ENCODE measurements at places on chromosomes 1 and 21. TPM values are rescaled to one million over a fixed set of nuclear protein-coding genes. Genes with fewer than 3 reads are reported as not detected.

The MPL gene
- total RNA-seq: 0.32 TPM

DNA sequence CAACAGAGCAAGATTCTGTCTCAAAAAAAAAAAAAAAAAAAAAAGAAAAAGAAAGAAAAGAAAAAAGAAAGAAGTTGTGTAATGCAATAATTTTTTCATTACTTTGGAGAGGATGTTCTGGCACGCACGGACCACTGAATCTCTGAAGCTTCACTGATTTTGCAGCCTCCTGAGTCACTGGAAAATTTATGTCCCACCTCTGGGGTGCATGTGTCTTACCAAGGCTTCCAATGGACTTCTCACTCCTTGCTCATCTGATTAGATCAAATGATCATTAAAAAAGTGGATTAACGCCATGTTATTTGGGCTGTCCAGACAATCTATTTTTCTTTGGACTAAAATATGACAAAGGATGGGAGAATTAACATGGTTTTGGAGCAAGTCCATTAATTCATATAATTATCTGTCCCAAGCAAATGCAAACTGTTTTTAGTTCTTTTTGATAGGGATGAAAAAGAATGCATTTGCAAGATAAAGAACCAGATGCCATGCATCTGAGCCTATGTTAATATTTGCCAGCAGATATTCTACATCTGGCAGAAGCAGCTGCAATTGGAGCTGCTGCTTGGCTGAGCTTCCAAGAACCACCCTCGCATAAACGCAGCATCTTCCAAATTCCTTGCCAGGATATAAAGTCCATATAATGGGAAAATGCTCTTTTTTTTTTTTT lies 10.1 kb upstream of the MAP1LC3C start:
- DNase-seq: no peak

The LGR6 gene
- total RNA-seq: 0.41 TPM

The FLAD1 gene
- total RNA-seq: 37.4 TPM

GRCh38 chr1:59672851-59673572 lies 141.7 kb upstream of the HOOK1 start:
- no peak for DNase-seq

The CYP4A22 gene
- total RNA-seq: not detected

DNA sequence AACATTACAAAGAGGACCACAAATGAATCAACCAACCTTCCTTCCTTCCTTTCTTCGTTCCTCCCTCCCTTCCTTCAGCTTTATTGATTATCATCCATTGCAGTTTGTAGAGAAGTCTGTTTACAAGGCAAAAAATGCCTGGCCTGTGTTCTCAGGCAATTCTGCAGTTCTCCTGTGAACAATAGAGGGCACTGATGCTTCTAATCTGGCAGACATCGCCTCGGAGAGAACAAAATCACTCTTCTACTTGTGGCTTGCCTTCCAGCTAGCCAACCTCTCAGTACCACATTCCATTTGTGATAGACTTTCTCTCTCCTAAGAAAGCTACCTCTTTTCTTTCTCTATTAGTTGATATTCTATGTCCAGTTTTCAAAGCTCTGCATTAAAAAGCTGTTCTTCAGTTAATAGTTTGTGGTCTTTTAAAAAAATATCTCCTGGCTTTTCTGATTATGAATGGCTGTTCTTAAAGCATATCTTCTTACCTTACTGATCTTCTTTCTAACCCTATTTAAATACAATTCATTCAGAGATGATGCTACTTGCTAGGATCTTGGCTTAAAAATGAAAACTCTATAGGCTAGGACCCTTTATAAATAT lies 26.9 kb upstream of the ESRRG start:
- DNase-seq: no peak

The SHE gene
- total RNA-seq: 8.2 TPM

GRCh38 chr1:60895252-60895651 lies 187.1 kb upstream of the NFIA start:
- no peak for DNase-seq

DNA sequence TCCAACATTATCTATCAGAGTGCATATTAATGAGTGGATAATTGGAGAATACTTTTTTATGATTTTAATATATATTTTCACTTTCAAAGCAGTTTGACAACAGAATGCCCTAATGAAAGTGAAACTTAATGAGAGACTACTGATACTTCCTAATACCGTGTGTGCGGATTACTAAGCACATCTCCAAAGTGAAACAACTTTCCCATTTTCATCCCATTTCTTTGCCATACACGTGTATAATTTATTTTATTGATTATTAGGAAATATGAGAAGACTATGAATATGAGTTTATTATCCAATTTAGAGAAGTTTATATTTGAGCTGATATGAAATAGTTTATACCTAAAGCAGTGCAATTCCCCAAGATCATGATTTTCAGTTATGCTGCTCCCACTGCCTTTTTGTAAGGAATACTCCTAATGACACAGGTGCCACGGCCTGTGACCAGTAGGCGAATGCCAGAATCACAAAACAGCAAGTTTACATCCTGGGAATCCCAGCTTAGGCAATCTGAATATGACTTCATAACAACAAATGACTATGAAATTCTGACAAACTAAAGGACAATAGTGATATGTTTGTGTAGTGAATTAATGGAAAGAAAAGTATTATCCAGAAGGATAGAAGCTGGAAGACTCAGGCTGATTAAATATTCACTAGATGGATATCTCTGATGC lies 202.9 kb downstream of the NCAM2 start:
- DNase-seq: no peak

GRCh38 chr1:17161137-17161740 lies 42.0 kb upstream of the PADI2 start:
- DNase-seq: no peak

DNA sequence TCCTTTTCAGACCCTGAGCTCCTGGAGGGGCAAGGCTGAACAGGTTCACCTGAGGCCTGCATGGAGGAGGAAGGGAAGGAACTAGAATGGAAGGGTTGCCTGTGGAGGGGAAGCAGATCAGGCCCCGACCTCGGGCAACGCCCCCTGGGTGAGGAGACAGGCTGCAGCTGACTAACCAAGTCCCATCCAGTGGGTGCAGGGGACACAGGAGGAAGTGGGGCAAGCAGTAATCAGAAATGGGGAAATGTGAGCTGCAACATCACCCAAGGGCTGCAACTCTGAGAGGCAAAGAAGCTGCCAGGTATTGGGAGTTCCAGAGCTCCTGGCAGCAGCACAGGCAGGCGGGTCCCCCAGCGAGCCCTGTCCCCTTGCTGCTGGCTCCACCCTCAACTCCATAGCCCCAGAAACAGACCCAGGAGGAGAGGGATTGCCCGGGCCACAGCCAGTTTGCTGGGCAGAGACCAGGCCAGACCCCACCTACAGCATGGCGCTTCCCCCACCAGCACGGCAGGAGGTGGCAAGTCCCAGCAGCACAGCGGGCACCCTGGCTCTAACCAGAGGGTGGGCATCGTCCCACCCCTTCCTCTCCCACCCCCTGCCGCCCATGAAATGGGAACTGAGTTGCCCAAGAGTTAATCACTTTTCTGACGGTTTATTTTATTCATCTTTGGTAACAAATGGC lies 38.5 kb downstream of the MRPL37 start:
- DNase-seq: no peak

The C8B gene
- total RNA-seq: not detected

DNA sequence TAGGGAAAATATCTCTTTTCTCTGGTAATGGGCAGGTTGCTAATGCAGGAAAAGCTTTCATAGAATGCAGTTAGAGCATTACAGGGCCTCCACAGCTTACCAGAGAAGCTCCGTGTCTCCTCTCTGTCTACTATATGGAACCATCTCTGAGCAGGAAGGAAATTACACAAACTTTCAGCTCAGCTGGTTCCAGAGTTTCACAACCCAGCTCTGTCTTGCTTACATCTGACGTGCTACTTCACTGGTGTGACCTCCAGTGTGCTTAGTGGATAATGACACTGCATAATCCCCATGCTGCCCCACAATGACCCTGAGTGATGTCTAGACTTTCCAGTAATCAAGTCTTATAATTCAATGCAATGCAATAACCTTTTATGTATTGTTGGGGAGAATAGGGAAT lies 4.3 kb upstream of the FGGY start:
- DNase-seq: peak; percentile 34

DNA sequence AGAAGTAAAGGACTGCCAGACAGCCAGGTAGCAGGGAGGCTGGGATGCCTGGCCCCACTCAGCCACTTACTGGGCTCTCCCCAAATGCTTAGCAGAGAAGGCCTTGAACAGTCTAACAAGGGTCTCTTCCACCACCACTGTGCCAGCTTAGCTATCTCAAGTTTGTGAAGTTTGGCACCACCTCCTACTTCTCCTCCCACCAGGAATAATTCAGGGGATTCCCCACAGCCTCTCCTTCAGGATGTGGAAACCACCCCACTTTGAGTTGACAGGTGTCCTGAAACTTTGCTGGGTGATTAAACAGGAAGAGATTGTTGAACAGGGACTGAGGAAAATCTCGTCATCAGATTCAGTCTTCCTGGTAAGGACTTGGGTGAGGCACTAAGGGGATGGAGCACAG lies 59.4 kb upstream of the ATP1B1 start:
- DNase-seq: peak; percentile 34

The SGIP1 gene
- total RNA-seq: not detected

- DNase-seq: no peak
Observed at GRCh38 chr1:157404063-157404501, 148.2 kb downstream of the FCRL5 start.

- DNase-seq: no peak
Observed at GRCh38 chr1:211761400-211761799, 69.2 kb downstream of the LPGAT1 start.

The ATXN7L2 gene
- 12.3 TPM for total RNA-seq

GRCh38 chr1:155082301-155083051 lies 3.8 kb downstream of the EFNA3 start:
- peak; percentile 64 for DNase-seq

GRCh38 chr1:15918962-15919715 lies 56.8 kb downstream of the ZBTB17 start:
- no peak for DNase-seq

GRCh38 chr1:212951126-212951946 lies 995 bp downstream of the VASH2 start:
- no peak for DNase-seq

DNA sequence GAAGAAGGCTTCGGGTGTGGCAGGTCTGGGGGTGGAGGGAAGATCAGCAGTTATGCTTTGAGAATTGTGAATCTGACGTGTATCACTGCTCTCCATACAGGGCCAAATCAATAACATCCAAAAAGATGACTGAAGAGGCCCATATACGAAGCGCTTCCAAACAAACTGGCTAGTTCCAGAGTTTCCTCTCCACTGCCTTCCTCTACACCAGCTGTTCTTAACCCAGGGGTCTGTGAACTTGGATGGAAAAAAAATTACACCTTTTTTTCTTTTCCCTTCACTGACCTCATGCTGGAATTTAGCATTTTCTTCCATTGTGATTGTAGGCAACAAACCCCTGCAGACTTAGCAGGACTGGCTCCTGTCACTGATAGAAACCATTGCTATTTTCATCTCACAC lies 77.1 kb upstream of the NBL1 start:
- no peak for DNase-seq

GRCh38 chr1:203888807-203889251 lies 27.4 kb downstream of the SNRPE start:
- DNase-seq: no peak

GRCh38 chr21:41425588-41425953 lies 468 bp upstream of the MX1 start:
- no peak for DNase-seq

GRCh38 chr1:147769106-147769505 lies 8.7 kb upstream of the GJA5 start:
- no peak for DNase-seq

The OR14K1 gene
- not detected for total RNA-seq

DNA sequence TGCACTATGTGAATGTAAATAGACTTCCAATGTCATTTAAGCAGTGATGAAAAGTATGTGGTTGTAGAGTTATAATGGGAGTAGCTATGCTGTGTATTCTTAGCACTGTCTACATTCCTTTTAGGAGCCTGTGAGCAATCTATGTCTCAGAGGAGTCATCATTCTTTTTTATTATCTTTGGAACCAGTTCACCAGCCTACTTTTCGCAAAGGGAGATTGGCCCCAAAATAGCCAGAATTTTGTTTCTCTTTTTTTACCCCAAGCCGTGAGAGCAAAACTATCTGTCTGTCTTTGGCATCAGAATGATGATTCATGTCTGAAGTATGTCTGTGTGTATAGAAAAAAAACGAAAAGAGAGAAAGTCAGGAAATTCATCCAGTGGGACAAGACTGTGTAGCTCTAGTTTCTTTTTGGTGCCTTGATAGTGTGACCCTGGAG lies 44.2 kb downstream of the OSBPL9 start:
- DNase-seq: no peak

The APOBEC4 gene
- total RNA-seq: not detected

The SLAMF9 gene
- total RNA-seq: 0.64 TPM

The C4BPB gene
- total RNA-seq: 3.7 TPM

The ASPM gene
- 0.37 TPM for total RNA-seq

The CD1E gene
- not detected for total RNA-seq

DNA sequence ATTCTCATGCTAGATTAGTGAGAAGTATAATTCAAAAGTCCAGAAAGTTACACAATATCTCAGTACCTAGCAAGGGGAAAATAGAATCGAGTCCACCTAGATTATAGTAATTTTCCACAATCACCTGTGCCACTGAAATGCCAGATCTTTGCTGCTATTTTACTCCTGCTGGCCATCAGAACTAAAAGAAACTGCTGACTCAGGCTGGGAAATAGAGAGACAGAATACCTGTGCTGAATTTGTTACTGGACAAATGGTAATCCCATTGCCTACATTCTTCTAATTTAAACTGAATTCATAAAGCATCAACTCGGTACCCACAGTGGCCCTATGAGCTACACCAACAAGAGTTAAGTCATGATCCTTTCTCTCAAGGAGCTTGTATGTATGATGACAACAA lies 55.0 kb downstream of the USH2A start:
- no peak for DNase-seq

- DNase-seq: no peak
Observed at GRCh38 chr1:243432136-243432535, 176.3 kb downstream of the SDCCAG8 start.

DNA sequence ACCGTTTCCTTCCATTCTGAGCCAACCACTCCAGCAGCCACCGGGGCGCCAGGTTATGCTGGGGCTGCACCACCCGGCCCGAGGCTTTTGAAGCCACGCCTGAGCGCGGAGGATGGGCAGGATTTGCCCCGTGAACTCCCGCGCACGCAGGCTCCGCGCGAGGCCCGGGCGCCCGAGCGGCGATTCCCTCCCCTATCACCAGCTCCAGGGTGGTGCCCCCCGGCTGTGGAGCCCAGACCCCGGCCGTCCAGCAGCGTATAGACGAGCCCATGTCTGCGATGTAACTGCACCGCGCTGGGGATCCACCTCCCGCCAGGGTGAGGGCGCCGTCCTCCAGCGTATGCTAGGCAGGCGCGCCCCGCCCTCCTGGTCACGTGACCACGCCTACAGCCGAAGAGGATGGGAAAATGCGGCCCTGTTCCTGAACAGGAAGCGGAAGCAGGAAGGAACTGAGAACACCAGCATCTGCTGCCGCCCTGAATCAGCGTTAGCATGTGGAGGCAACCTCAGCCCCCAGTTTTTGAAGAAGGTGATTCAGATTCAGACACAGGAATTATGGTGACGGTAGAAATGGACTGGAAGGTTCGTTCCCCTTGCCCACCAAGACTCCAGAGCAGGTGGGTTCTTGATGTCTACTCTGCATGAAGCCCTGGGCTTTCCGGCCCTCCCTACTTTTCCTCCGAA lies 46.0 kb downstream of the VPS26C start:
- peak; percentile 95 for DNase-seq
